ENCODE measurements at places on chromosomes 5 and 9. TPM values are rescaled to one million over a fixed set of nuclear protein-coding genes. Genes with fewer than 3 reads are reported as not detected.

GRCh38 chr9:73148447-73148937, 3.2 kb upstream of the ANXA1 start:
- DNase-seq = no peak

DNA sequence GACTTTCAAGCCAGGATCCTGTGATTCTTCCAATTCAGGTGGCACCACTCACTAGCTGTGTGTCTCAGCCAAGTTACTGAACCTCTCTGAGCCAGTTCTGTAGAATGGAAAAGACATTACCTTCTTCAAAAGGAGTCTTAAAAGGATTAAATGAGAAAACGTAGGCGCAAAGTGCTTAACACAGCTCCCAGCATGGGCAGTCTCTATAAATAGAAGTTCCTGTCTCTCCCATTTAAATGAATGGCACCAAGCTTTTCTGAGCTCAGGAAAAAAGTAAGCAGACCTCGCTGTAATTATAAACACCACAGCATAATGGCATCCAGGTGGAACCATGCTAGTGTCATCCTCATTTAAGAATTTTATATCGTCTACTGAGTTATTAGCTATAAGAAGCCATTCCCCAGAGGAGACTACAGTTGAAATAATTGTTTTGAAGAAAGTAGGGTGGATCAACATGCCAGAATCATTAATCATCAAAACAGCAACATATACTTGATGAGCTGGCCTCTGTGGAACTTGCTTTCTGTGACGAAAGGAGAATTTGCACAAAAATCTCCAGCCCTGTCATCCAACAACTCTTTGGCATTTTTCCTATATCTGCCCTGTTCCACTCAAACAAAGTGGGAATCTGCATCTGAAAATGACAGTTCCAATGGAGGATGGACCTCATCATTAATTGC, 188.9 kb downstream of the SPOCK1 start:
- DNase-seq = no peak

The PRDM12 gene
- total RNA-seq = not detected

GRCh38 chr9:98038958-98039357, 17.6 kb upstream of the NANS start:
- no peak for DNase-seq

DNA sequence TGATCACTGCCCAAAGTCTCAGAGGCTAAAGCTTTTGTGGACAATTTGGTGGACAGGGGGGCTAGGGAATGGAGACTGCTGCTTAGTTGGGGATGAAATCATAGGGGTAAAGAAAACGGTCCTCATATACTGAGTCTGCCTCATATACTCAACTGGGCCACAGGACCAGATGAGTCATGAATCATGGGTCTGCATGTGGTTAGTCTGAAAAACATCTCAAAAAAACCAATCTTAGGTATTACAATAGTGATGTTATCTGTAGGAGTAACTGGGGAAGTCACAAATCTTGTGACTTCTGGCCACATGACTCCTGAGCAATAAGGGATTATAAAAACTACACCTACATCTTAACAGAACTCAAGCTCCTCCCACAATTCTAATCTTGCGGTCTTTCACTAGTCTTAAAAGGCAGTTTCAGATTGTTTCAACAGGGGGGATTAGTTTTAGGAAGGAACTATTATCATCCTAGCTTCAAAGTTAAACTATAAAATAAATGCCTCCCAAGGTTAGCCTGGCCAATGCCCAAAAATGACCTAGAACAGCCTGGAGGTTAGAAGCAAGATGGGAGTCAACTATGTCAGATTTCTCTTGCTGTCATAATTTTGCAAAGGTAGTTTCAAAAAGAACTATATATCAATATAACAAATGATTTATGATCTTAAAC, 17.5 kb downstream of the TMEM161B start:
- DNase-seq = no peak

DNA sequence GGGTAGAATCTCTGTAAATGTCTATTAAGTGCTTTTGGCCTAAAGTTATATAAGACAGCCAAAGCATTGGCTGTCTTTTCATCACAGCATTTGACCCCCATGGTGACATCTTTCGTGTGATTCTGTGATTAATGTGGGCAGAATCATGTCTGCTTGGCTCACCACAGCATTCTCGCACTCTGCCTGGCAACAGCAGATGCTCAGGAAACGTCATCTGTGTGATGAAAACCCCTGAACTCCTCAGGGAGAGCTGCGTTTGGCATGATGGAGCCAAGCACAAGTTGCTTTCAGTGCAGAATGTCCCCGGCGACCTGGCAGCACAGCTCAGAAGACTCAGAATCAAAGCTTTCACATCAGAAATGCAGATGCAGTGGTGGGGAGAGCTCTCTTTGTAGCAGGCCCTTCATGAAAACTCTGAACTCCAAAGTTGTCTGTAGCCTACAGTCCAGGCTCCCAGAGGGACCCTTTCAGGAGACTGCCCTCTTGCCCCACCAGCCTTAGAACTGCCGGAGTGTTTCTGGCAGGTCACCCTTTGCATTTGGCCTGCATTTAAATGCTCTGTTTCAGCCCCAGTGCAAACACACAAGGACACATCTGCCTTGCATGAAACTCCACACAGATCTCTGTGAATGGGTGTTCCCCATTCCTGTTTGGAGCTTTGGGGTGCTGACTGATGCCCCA, 155.6 kb upstream of the PANK3 start:
- DNase-seq = no peak

The RFK gene
- total RNA-seq = 17.0 TPM

DNA sequence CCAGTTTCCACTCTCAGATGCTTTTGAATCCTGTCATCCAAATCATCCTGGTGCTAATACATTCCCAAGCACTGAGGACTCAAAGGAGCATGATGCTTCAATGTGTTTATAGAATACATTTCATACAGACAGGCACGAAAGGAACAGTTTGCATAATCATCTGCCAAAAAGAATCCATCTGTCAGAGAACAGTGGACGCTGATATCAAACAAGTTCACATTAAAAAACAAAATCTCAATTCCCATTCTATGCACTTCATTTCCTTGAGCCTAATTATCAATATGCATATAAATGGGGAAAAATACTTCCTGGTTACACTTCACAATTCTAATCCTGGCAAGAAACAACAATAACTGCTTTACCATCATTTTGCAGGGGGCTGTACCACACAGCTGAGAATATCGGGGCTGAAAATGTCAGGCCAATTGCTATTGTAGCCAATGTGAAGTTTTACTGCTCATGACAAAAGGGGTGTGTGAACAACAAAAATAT, 125.5 kb upstream of the FAM174A start:
- no peak for DNase-seq

DNA sequence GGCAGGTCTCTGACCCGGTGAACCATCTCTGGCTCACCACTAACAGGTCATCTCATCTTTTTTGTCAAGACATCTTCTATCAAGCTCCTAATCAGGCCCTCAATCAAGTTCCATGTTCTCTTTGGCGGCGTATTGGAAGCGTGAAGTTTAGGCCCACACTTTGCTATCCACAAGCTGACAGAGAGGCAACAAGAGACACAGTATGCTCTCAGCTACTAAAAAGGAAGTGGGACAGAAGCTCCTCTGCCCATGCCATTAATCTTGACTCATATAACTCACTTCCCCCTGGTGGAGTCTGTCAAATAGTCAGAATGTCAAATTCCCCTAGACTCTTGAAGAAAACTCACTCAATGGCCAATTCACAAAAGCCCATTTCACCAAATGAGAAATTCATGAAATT, 77.6 kb upstream of the TMC1 start:
- DNase-seq = no peak

The DPYSL3 gene
- 3.7 TPM for total RNA-seq

The DHX29 gene
- total RNA-seq = 20.8 TPM

The GFI1B gene
- 0.61 TPM for total RNA-seq

GRCh38 chr5:34684281-34684979, 28.3 kb downstream of the RAI14 start:
- no peak for DNase-seq

The SLC25A2 gene
- 0.09 TPM for total RNA-seq

All from thymus (tissue), 14 donors.